SJCRH30 (cell line): ENCODE measurements at places on chromosomes 11 and 22.

- DNase-seq: no peak
Measured at GRCh38 chr11:121553806-121554205, 101.0 kb upstream of the SORL1-AS1 start.

GRCh38 chr22:24337894-24338645 lies 67.4 kb downstream of the SPECC1L start:
- no peak for DNase-seq

- DNase-seq: no peak
Measured at GRCh38 chr22:41919357-41920224, 4.7 kb upstream of the SHISA8 start.

- no peak for DNase-seq
Measured at GRCh38 chr11:68412593-68413475, 47.7 kb upstream of the PPP6R3 start.
